ENCODE measurements at places on chromosomes 4 and X. TPM values are rescaled to one million over a fixed set of nuclear protein-coding genes. Genes with fewer than 3 reads are reported as not detected.
A peak's percentile ranks its signal among the peaks of the same experiment; 100 is the strongest.

MAGEE2 gene
- total RNA-seq, result not detected

GRCh38 chrX:109475174-109475891 is 6.6 kb downstream of the GUCY2F start:
- peak; percentile 85 for DNase-seq

DNA sequence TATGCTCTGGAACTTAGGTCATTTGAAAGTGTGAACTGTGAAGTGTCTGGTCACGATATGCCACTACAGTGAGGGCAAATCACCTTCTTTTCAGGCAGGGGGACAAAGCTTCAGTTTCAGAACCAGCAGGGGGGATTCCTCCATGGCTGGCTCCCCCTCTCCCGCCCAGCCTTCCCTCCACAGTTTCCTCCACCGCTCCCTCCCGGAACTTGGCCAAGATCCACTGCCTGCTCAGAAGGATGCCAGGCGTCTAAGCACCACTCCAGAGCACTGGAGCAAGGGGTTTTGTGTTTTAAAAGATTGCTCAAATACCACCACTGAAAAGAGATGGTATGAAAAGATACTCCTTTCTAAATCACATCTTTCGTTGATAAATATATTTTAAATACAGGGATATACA is 126.9 kb downstream of the ELOVL6 start:
- no peak for DNase-seq

DNA sequence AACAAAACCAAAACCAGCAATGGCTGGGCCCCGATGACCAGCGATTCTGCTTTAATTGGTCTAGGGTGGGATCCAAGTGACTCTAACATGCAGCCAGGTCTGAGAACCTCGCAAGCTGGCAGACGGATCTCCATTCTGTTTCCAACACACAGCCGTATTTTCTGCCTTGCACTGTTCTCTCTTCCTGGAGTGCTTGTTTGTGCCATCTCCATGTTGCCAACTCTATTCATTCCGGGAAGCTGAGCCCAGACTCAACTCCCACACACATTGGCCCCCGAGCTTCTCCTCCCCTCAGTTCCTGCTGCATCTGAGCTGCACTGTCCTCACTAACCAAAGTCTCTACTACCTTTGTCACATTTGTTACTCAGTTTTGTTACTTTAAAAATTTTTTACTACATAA is 35.6 kb downstream of the GEMIN8 start:
- DNase-seq, result no peak

DNA sequence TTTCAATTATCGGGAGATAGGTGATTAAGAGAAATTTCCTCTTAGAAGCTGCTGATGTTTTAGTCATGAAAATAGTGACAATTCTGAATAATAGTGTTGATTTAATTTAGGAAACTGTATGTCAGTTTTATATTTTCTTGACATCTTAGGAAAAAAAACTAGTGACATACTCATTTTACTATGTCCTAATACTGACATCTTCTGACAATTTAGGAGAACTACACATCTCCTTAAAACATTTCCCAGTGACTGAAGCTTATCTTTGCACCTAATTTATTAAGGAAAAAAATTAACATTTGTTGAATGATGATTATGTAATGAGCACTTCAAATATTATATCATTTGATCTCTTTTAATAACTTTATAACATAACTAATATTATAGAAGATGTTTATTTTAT is 42.0 kb upstream of the RBMXL3 start:
- no peak for DNase-seq

DNA sequence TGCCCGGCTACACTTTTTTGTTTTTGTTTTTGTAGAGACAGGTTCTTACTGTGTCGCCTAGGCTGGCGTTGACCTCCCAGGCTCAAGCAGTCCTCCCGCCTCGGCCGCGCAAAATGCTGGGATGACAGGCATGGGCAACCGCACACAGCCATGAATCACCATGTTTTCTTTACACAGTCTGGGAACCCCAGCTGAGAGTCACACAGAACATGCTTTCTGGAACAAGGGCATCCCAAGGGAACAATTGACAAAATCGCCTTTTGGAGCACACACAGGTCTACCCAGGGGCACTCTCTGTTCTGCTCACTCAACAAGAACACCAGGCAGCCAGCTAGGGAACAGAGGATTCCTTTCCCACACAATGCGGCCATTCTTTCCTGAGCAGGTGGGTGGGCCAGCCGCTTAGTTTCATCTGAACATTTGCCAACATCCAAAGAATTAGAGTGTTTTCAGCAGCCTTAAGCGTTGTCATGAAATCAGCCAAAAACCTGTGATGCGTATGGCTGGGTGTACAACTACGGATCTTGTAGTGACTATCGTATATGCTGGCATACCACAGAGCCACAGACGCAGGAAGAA is 15.7 kb downstream of the PRKX start:
- DNase-seq, result peak; percentile 87

- no peak for DNase-seq
These were observed 5.0 kb downstream of the F8A1 start for GRCh38 chrX:154890990-154891639.
